ENCODE measurements at places on chromosomes 6 and 20.

DNA sequence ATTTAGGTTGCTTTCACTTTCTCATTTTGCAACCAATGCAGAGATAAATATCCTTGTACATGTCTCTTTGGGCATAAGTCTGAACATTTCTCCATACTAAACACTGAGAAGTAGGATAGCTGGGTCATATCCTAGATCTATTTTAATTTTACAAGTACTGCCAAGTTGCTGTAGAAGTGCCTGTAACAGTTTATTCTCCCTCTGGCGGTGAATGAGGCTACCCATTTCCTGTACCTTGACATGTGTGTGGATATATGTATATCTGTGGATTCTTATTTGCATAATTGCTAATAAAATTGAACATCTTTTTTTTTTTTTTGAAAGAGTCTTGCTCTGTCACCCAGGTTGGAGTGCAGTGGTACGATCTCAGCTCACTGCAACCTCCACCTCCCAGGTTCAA is 48.0 kb upstream of the PNRC1 start:
- no peak for DNase-seq

DNA sequence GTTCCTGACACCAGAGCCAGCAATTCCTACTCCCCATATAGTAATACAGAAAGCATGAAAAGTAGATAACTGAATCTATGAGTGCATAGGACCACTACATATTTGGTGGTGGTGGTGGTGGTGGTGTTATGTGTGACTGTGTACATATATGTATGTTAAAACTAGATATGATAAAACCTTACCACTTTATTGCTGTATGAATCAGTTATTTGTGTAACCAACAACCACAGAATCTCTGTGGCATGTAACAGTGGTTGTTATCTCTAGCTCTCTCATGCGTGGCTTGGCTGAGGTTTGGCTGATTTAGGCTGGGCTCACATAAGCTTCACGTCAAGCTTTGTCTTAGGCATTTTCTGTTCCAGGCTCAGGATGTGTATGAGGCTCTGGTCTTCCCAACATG is 55.7 kb downstream of the PLCB1 start:
- DNase-seq = no peak

DNA sequence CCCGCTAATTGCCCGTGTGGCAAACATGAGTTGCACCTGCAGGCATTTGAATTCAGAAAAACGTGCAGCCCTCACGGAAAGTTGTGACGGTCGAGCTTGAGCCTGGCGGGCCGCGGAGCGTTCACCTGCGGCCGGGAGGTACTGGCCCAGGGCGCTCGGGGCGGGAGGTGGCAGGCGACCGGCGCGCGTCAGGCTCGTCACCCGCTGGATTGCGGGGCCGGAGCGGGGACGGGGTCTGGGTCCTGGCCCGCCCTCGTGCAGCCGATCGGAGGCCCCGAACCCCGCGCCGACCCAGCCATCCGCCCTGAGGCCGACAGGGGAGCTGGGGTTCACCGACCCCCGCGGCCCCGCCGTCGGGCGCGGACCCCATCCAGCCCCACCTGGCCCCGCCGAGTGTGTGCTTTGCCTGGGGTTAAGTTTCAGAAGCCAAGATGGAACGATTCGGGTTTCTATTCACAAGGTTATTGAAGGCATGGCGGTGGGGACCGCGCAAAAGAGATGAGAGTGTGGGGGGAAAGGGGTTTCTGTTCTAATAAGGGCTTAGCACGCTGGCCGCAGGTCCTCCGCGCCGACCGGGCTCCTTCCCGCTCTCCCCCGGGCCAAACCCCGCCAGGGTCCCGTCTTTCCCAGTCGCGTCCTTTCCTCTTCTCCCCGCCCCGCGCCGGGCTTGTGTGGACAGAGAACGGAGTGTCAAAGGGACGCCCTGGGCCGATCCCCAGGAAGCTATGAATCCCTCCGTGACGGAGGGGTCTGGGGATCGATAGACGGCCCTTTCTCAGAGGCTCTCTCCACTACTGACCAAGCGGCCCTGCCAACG is 1.6 kb upstream of the HEY2 start:
- peak; percentile 81 for DNase-seq

DNA sequence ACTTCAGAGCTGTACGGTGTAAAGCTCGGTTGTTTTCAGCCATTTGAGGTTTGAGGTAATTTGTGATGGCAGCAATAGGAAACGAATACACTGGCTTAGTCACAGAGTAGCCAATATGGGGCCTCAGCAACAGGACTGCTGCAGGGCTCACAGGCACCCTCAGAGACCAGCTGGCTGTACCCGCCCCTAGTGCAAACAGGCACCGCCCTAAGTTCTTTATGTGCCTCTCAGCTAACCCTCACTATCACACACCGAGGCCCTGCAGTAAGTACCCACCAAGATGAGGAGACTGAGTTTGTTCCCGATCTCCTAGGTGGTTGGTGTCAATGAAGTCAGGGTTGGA is 11.2 kb upstream of the SERPINB9 start:
- peak; percentile 48 for DNase-seq

GRCh38 chr6:19806971-19807396 is 30.2 kb upstream of the ID4 start:
- no peak for DNase-seq

- no peak for DNase-seq
Observed at GRCh38 chr20:32973077-32973717, 31.0 kb downstream of the SUN5 start.

DNA sequence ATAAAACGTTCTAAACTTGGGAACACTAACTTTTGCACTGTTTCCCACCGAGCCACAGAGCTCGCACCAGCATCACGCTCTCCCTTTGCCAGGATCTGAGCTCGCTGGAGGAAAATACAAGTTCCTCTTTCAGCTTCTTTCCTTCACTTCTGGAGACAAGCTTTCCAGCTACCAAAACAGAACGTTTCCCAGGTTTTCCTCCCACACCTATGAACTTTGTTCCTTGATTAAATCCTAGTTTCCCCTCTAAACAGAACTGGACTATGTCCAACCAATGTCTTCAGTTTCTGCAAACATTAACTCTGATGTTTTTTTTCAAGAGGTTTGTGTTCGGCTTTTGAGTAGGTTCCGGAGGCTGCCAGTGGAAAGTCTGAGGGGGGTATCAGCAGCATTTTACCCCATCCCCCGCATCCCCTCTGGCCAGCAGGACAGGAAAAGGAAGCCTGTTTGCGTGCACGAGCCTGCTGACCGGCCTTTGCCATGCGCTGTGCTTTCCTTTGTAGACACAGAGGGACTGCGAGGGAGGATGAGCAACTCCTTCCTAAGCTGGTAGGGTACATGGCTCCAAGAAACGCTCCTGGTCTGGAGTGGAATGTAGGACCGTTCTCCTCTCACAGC is 135.5 kb downstream of the LY86 start:
- peak; percentile 82 for DNase-seq

DNA sequence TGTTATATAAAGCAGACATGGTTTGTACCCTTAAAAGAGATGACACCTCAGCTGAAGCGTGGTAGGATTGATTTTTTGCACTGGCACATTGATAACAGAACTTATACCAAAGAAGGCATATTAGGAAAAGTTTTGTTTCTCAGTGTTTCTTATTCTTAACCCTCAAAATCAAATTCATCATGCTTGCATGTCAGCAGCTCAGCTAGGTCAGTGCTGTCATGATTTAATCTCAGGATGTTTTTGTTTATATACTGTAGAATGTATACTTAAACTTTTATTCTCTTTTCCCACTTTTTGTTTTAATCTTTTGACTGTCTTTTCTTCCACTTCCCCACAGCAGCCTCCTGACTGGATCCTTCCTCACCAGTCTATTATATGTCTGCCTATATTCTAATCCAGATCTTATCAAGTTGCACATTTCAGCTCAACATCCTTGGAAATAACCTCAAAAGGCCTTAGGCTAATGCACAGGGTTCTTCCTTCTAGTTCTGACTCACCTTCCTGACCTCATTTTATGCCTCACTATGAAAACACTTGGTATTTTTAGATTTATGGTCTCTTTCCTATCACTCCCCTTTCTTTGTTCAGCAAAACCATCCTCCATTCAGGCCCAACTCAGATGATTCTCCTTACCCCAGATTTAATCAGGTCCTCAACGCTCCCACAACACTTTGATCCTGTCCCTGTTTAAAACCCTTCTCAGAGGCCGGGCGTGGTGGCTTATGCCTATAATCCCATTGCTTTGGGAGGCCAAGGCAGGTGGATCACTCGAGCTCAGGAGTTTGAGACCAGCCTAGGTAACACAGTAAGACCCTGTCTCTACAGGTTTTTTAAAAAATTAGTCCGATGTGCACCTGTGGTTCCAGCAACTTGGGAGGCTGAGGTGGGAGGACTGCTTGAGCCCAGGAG is 7.2 kb downstream of the HEBP2 start:
- no peak for DNase-seq

DNA sequence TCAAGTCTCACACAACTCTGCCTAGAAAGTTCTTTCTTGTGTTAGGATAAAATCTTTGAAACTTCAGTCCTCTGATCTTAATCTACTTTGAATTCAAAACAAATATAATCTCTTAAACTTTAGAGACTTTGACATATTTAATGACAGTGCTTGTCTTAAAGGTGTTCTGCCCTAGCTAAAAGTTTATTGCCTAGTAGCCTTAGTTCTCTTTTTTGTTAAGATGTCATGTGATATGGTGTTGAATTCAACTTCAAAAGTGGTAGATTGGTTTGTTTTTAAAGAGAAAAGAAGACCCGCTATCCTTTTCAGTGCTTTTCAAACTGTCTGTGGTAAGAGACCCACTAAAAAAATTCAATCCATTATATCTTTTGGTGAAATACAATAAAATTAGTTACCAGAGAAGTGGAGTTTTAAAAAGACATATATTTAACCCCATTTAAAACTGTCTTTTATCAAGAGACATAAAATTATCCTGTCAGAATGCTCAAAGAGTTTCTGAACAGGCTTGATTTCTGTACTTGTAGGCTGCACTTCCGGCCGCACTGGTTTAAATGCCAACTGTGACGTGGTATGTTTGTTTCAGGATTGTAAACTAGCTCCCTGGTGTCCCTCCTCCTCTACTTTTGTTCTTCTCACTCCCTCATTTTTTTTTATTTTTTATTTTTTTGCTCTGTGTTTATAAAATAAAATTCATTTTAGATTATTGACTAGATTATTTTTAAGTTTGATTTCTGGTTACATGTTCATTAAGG is 76.5 kb downstream of the QKI start:
- no peak for DNase-seq

- no peak for DNase-seq
Observed at GRCh38 chr6:26200918-26201721, 113.9 kb downstream of the HFE start.

- DNase-seq = peak; percentile 31
Observed at GRCh38 chr20:37237656-37238055, 24.0 kb downstream of the GHRH start.

- no peak for DNase-seq
Observed at GRCh38 chr6:6008089-6008647, 1.4 kb upstream of the NRN1 start.

- no peak for DNase-seq
Observed at GRCh38 chr6:15452182-15452941, 206.5 kb downstream of the JARID2 start.

- DNase-seq = no peak
Observed at GRCh38 chr6:138815797-138816528, 20.1 kb downstream of the ECT2L start.

DNA sequence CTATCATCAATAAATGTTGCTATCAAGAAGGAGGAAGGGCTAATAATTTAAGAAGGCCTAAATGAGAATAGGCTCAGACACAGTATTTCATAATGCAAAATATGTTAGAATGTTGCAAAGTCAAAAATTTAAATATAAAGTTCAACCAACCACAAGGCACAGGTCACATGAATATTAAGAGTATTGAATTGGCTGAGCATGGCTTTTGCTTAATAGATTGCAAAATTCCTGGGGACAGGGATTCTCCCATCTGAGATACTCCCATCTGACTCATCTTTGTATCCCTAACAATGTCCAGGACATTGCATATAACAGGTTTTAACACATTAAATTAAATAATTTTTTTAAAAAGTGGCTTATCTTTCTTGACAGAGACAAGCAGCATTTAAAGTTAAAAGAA is 32.9 kb upstream of the UTRN start:
- DNase-seq = no peak

GRCh38 chr20:49892817-49893216 is 22.5 kb downstream of the SPATA2 start:
- DNase-seq = no peak

DNA sequence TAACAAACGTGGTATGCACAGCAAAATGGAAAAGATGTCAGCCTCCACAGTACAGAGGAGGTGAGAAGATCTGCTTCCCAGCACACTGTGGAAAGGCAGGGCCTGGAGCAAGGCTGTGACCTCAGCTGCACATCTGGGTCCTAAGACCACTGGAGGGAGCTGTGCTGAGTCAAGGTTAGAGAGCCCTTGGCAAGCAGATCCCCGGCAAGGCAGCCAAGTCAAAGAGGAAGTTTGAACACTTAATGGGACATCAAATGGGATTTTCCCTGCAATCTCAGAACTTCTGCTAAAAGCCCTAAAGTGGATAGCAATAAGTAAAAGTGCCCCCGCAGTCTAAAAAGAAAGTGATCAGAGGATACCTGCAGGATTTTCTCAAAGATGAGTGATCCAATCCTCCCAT is 39.5 kb downstream of the UNC5CL start:
- peak; percentile 91 for DNase-seq

DNA sequence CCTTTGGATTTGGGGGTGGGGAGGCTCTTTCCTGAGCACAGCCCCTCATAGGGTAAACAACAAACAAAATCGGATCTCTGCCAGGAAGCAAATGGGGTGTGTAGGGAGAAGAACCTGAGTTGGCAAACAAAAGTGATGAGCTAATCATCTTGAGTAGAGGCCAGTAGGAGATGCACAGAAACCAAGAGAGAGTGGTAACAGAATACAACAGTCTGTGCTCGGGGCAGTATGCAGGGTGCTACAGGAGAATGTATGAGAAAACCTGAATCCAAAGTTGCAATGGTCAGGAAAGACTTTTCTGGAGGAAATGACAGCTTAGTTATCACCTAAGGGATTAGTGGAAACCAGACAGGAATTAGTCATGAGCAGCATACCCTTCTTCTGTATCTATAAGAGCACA is 177.8 kb downstream of the CDKAL1 start:
- DNase-seq = peak; percentile 68

DNA sequence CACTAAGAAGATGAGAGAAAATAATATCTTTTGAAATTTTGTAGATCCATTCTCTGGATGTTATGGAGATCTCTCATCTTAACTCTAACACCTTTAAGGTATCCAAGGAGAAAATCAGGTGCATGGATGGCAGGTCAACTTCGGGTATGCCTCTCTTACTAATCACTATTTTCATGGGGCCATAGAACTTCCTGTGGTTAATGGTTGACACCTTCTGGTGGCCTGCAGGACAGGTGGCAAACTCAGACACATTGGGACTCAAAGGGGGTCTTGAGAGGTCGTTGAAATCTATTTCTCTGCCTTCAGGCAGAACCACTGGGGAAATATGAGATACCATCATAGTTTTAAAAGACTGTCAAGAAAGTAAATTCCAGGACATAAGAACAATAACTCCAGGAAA is 76.5 kb downstream of the ADAT2 start:
- DNase-seq = no peak

All from islet precursor cell (in vitro differentiated cells).